ENCODE measurements at places on chromosomes 6 and 20.
A peak's percentile ranks its signal among the peaks of the same experiment; 100 is the strongest.

DNA sequence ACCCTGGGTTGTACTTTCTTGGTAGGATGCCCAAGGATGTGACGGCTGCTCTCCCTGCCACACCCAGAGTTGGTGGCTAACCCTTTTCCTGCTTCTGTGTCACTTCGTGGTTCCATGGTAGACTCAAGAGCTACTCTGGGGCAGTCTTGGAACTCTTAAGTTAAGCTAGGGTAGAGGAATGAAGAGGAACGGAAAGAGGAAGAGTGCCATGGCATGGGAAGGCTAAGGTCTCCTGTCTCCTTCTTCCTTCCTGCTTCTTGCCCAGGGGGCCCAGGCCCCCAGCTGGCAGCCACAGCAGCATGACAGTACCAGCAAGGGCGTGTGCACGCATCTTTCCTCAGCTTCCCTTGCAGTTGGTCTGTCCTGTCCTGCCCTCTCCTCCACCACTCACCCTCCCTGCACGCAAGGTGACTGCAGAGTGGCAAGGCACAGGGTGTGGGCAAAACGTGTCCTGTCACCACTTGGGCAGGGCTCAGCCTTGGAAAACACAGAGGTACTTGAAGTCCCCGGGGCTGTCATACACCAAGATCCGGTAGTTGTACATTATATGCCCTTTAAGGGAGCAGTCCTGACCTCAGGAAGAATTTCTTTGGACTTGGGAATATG lies 39.8 kb upstream of the TGM3 start:
- no peak for DNase-seq

DNA sequence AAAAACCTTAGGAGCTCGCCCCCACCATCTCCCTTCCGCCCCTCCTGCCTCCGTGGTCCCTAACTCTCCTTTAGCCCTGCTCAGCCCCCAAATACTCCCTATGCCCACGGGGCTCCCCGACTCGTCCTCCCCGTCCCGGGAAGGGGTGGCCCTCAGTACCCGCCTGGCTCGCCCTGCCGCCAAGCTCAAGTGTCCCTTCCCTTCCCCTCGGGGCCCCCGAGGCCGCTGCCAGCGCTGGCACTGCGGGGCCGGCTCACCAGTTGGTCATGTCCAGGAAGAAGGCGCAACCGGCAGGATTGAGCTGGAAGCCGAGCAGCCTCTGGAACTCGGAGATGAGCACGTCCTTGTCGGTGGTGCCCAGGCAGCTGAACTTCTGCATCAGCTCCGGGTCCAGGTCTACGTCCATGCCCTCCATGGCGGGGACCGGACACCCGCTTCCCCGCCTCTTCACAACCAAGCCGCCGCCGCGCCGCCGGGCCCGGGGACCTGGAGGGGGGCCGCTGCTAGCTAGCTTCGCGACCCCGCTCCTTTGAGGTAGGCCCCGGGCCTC lies 303 bp downstream of the ILRUN start:
- DNase-seq, result no peak

DNA sequence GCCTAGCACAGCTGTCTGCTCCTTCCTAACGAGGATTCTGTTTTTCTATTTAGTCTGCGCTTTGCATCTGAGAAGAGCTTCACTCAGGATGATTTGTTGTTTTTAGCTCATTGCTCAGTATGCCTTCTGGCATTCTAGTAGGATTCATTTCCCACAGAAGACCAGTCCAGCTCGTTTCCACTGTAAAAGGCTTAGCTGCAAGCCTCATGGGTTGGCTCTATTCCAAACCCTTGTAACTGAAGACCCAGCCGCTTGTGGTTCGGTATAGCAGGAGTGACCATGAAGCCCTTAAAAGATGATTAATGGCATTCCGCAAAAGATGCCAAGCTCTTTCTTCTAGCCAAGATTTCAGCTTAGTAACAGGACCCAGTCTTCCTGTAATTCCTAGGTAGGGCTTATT lies 7.2 kb downstream of the ADGRF1 start:
- peak; percentile 28 for DNase-seq

- no peak for DNase-seq
Observed at GRCh38 chr6:18976091-18976490, 588.9 kb downstream of the RNF144B start.

DNA sequence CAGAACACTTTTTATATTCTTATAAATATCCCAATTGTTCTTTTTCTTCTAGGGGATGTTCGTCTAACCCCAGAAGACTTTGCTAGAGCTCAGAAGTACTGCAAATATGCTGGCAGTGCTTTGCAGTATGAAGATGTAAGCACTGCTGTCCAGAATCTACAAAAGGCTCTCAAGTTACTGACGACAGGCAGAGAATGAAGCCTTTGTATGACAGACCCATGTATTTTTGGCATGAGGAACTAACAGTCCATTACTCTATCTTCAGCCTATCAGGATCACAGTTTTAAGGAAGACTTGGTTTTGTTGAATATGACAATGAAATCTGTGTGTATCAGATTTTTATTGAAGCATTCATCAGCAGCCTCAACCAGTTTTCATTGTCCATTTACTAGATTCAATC lies 71.4 kb downstream of the VTA1 start:
- DNase-seq, result no peak

DNA sequence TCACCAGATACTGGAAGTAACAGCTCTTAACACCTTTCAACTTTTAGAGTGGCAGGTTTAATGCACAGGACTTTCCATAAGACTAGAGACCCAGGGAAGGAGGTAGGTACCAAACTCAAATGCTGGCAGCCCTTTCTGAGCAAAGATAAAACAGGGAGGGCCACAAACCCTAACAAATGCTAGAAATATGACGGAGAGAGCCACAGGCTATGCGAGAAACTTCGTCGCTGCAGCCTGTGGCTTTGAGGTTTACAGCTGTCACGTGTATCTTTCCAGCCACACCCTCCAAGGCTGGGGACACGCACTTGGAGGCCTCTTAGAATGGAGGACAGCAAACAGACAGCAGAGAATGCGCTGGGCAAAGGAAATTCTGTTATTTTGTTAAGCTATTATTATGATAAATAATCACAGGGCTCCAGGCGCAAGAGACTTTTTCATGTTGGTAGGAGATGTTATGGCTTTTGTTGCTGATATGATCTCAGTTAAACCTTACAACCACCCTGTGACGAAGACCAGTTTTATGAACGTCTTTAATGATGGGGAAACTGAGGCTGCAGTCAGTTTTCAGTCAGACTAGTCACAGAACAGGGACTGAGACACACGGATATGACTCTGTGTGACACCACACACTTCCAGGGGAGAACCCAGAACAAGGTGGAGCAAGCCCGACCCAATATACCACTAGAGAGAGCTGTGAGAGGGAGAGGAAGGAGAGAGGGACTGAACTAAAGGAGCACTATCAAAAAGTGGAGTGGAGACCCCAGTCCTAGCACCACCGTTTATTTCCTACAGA lies 2.0 kb downstream of the TRAM2 start:
- peak; percentile 95 for DNase-seq

DNA sequence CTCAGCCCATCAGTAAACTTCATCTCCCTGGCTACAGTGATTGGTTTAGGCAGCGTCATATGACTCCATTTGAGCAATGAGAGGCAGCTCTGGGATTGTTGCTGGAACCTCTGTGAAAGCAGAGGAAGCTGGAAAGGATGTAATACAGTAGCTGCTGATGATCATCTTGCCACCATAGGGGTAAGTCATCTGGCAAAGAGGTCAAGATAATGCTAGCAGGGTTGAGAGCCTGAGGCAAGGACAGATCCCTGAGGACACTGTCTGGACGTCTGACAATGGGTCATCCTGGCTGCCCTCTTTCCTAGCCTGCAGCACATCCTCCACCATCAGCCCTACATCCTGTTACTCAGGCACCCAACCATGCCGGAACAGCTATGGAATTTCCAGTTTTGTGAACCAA lies 25.5 kb upstream of the FKBP1A start:
- no peak for DNase-seq

DNA sequence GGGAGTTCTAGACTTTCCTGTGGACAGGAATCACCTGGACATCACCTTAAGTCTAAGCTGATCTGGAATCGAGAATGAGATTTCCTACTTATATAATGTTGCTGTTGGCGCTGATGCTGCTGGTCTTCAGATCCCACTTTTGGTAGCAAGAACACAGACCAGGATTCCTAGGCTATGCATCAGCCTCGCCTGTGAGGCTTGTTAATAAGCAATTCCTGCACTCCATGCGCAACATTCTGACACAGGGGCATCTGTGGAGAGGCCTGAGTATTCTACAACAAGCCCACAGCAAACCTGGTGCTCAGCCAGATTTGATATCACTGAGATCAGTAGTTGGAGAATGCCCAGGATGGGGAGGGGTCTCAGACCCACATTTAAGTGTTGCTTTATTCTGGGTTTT lies 52.0 kb upstream of the TRIM26 start:
- no peak for DNase-seq

- DNase-seq, result no peak
Observed at GRCh38 chr6:158027590-158028285, 46.1 kb downstream of the SYNJ2 start.

DNA sequence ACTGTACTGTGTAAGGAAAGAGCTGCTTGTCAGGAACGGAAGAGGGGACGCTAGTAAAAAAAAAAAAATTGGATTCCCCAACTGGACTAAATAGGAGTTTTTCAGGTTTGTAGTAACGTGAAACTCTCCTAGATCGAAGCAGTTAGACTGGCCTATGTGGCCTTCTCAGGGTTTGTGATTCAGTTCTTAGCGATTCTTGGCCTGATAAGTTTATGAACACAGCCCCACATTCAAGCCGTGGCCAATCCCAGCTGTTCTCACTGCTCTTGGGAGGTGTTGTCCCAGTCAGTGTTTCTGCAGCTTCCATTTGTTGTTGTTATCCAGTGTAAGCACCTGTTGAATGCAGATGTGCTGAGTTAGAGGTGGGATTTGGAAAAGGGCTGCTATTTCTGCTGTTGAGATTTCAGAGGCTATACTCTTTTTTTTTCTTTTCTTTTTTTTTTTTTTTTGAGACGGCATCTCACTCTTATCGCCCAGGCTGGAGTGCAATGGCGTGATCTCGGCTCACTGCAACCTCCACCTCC lies 29.7 kb downstream of the TAF8 start:
- no peak for DNase-seq
